Ammon's horn (tissue), 1 donor: ENCODE measurements at places on chromosomes 1 and 21.

DNA sequence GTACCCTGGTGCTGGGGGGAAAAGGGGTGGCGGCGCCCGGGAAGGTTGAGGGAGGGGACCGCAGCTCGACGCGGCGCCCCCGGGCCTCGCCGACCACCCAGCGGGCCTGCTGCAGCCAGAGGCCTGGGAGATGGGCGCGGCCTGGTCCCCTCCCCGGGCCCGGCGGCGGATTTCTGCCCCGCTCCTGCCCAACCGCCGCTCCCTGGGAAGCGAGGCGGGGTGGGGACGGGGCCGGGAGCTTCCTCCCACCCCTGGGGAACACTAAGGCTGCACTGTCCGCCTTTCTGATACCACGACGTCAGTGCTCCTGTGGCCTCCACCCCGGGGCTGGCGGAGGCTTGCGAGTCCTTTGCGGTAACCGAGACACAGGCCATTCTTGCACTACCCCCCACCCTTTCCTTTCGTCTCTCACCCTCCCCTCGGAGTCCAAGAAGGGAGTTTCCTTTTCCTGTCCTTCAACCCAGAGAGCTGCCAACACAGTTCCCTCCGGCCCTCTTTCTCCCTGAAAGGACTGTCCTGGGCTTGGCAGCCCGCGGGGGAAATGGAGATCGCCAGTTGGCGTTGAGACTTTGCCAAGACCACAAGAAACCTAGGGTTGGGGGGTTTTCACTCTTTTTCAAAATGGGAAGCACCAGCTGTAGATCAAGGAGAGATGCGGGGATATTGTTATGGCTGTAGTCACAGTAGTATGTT, 742 bp downstream of the SH3GLB1 start:
- DNase-seq, result peak; percentile 62

GRCh38 chr1:157219600-157219999, 81.4 kb upstream of the ETV3 start:
- DNase-seq, result no peak

DNA sequence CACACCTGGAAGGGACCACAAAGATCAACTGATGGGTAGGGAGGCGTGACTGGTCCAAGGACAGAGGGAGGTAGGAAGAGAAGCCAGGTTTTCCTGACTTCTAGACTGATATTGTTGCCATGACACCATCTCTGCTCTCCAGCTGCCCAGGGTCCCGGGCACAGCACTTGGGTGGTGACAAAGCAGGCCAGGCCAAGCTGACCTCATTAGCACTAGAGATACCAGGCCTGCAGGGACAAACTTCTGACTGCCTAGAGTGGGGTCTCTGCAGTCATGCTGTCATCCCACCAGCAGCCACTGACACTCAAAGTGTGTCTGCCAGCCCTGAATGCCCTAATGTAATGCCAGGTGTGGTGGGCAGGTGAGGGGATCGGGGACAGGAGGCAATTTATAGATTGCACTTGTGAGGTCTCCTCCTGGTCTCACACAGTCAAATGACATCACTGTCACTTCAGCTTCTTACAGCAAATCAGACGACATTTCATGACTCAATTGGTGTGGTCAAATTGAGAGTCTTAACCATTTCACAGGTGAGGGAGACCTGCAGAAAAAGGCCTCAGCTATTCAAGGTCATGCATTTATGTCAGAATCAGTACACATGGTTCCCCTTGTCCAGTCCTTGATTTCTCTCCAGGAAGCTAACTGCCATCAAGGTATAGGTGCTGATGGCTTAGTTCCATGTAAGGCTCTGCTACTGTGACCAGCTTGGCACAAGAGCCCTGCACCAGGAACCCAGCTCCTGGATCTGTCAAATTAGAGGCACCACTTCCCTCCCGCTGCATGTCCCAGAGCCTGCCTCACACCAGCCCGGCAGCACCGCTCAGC, 2.7 kb downstream of the SLC9A1 start:
- no peak for DNase-seq

- no peak for DNase-seq
Observed at GRCh38 chr1:218274511-218274910, 10.6 kb upstream of the RRP15 start.

GRCh38 chr1:88552226-88552625, 131.8 kb upstream of the PKN2 start:
- no peak for DNase-seq

DNA sequence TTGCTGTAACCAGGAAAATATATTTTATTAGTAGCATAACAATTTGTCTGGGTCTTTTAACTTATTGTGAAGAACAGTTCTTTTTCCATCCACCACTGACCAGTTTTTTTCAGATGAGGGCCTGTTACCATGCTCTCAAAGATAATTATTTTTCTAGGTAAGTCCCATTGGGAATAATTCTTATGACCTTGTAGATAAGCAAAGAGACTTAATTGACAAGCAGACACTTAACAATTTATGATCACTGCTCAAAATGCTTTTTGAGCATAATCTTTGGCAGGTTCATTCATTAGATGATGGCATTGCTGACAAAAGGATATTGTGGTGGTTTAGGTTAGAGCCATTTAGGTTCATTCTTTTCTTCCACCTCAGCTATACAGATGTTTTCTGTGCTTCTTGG, 6.6 kb downstream of the SNX27 start:
- DNase-seq, result no peak

DNA sequence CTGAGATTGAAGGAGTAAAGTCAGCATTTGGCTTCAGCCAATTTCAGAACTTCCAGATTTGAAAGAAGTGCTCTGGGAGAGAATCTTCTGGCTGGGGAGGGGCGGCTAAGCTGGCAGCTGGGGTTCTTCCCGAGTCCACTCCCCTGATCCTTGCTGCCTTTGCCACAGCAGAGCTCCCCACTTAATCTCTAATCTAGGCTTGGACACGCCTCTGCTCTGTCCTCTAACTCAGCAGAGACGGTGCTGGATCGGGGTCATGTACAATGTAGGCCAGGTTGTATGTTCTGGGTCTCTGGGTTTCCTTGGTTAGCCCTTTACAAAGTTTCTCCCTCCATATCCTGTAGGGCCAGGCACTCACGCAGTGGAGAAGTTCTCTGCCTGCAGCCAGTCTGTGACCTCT, 10.1 kb upstream of the GSTM3 start:
- DNase-seq, result no peak

DNA sequence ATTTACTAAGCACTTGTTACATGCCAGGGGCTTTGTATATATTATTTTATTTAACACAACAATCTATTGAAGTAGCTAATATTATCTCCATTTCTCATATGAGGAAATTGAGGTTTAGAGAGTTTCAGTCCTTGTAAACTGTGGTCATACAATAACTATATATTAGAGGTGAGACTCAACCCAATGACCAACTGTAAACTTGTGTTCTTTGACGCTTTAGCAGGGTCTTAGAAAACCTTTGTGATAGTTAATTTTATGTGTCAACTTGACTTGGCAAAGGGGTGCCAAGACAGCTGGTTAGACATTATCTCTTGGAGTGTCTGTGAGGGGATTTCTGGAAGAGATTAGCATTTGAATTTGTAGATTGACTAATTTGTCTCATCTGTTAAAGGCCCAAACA, 252.4 kb upstream of the B3GALT2 start:
- no peak for DNase-seq

GRCh38 chr1:183272390-183272848, 86.4 kb downstream of the LAMC2 start:
- no peak for DNase-seq

DNA sequence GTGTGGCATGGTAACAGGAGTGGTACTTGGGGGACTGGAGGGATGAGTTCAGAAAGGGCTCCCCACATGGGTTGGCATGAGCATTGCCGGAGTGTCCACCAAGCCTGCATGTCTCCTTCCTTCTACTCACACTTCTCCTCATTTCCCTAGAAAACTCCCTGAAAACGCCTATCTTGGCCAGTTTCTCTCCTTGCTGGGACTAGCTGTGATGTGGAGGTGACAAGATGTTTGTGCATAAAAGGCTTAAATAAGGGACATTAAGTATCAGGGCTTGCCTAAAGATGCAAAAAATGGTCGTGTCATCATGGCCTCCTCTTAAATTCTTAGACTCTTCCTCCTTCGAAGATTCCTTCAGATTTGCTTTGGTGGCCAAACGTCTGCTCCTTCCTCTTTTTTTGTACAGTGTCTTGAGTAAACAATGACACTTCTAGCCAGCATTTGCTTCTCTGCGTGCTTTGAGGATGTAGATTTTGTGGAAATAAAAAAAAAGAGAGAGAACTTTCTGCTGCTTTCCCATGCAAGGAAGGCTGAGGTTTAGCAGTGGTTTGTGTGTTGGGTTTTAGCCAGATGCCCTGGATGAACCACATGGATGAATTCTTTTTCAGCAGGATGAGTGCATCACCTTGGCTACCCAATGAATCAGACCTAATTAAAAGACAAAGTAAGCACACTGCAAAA, 239.1 kb upstream of the IRF2BP2 start:
- DNase-seq, result peak; percentile 50

DNA sequence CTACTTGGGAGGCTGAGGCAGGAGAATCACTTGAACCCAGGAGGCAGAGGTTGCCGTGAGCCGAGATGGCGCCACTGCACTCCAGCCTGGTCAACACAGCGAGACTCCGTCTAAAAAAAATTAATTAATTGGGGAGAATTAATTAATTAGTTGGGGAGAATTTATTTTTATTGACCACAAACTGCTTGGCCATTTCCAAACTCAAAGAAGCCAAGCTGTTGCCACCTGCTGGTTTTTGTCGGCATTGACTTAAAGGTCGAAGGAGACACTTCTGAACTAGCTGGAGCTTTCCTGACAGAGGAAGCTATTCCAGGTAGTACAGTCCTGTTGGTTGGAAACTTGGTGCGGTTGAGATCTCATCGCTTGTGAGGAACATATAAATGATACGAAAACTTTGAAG, 13.1 kb downstream of the MAP1LC3C start:
- DNase-seq, result peak; percentile 15

DNA sequence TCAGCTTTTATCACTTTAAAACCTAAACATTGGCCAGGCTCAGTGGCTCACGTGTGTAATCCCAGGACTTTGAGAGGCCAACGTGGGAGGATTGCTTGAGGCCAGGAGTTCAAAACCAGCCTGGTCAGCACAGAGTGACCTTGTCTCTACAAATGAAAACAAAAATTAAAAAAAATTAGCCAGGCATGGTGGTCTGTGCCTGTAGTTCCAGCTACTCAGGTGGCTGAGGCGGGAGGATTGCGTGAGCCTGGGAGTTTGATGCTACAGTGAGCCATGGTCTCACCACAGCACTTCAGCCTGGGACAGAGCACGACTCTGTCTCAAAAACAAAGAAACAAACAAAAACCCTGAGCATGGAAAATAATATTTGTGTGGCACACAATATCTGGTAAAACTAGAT, 143.5 kb upstream of the HNRNPU start:
- DNase-seq, result no peak

DNA sequence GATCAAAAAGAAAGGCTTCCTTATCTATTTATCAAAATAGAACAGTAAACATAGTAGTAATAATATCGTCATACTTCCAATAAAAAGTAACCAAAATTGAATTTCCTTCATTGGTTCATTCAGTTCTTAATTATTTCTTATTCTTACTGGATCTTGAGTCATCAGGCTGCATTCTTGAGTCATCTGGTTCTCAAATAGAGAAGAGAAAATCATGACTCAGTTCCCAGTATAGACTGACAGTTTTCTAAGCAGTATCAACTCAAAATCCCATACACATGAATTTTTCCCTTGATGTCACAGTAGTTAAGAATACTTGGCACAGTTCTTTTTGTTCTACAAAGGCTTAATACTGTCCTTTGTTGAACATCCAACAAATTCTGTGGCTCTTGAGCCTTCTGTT, 626.9 kb upstream of the ADGRL4 start:
- DNase-seq, result no peak
